ENCODE measurements at places on chromosomes 13 and 19.

- DNase-seq, result no peak
These were observed 502.8 kb downstream of the COG6 start for GRCh38 chr13:40158218-40158617.

DNA sequence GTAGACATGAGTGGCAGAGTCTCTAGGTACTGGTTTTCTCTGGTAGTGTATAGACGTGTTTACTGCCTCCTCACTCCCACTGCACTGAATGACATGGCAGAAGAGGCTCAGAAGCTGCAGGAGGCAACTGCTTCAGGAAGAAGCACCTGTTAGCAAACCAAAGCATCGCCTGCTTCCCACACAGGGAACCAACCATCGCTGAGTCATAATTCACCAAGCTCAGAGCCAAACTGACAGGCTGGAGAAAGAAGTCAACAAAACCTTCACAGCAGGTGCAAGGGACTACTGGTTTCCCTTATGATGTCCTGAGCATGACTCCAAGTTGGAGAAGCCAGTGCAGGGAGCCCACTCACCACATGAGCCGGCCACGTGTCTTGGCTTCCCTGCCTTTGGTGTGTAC is 69.8 kb downstream of the KCTD12 start:
- DNase-seq, result no peak

- DNase-seq, result no peak
These were observed 2.7 kb downstream of the NBEA start for GRCh38 chr13:34944751-34945150.

DNA sequence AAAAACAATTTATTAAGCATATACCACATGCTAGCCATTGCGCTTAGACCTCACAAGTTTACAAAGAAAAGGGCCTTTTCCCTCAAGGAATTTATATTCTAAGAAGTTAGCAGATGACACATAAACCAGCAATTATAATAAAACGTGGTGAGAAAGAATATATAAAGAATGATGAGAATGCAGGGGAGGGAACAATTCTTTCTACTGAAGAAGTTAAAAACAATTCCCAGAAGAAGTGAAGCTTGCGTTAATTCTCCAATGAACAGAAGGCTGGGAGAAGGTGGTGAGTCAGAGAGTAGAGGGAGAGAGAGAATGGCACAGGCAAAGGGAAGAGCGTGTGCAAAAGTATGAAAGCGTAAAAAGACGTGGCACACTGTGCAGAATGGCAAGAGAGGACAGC is 69.5 kb upstream of the ZDHHC20 start:
- DNase-seq, result no peak

GRCh38 chr13:79392882-79393563 is 13.0 kb downstream of the RBM26 start:
- DNase-seq, result no peak

- no peak for DNase-seq
These were observed 5.3 kb upstream of the PROZ start for GRCh38 chr13:113152984-113153809.

DNA sequence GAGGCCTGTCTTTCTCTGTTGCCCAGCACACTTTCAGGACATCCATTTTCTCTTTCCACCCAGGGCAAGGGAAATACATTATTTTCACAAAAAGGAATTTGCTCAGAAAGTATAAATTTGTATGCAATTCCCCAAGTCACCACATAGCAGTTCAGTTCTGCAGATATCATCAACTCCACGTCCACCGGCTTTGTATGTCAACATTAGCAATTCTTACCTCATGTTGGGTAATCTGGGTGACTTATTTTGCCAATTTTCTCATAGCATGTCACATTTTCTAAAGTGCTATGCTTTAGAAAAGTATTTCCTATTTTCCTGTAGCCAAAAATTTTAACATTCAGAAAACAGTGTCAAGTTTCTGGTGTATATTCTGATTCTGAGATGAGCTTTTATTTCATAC is 501.8 kb downstream of the EFNB2 start:
- DNase-seq, result no peak

GRCh38 chr19:48963371-48964204 is 1.5 kb upstream of the FTL start:
- no peak for DNase-seq

DNA sequence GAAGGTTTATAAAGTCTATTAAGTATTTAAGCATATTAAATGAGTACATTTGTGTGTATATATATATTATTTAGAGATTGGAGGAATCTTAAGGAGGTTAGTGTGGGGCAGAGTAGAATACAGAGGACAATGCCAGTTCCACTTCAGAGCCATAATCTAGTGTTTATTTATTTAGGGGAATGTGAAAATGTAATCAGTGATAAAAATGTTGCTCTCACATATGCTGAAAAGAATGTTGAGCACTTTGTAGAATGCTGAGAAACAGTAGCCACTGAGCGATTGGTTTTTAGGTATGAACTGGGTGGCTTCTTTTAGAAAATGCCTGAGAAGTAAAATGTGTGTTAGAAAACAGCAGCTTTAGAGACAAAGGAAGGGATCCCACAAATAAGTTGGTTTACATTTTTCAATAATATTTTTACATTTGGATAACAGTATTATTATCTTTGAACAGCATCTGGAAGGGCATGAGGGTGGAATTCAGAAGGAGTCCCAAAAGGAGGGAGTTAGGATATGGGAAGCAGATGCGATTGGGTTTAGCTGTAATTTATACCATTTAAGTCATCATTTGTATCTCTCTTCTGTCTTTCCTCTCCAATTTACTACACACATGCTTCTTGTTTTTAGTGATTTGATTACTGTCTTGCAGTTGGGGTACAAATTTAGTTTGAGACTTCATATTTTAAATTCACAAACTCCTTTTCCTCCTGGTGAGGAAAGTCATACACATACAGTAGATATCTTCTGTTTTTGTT is 68.6 kb downstream of the NDFIP2 start:
- DNase-seq, result no peak

GRCh38 chr13:30865123-30866049 is 40.7 kb upstream of the MEDAG start:
- DNase-seq, result peak; percentile 30

DNA sequence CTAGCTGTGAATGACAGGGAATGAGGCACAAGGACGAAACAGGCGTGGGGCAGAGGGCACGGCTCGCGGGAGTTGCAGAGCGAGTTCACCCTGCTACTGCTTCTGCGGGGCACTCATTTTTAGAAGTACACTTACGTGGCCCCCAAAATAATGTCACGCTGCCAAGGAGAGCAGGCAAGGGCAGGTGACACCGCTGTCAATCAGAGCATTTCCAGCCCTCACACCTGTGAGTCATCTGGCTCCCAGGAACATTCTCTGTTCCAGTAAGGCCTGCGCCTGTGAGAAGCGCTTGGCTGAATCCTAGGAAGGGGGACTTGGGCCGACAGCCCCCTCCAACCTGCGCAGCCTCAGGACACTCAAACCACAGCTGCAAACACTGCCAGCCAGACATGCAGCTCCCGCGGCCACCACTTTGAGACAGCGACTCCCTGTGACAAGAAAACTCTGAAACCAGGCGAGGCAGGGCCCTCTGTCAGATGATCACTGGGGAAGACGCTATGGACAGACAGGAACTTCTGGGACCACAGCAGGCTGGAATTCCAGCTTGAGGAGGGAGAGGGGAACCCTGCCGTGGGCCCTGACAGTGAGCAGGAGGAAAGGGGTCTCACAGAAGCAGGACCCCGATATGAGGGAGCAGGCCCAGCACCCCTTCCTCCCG is 12.7 kb downstream of the DOT1L start:
- no peak for DNase-seq

- peak; percentile 75 for DNase-seq
These were observed 326.1 kb upstream of the SLITRK1 start for GRCh38 chr13:84208246-84208910.

- DNase-seq, result no peak
These were observed 467 bp downstream of the LAMP1 start for GRCh38 chr13:113297370-113298042.

- no peak for DNase-seq
These were observed 82.5 kb downstream of the MAP4K1 start for GRCh38 chr19:38535212-38535611.

DNA sequence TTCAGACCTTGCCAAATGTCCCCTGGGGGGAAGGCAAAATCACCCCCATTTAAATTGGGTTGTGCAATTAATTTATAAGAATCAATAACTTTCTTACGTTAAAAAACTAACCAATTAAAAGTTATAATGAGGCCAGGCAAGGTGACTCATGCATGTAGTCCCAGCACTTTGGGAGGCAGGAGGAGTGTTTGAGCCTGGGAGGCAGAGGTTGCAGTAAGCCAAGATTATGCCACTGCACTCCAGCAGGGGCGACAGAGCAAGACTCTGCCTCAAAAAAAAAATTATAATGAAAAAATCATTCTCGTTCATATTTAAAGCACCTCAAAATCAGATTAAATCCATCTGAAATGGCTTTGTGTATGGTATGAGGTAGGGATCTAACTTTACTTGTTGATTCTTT is 18.4 kb upstream of the SIGLEC14 start:
- DNase-seq, result no peak

DNA sequence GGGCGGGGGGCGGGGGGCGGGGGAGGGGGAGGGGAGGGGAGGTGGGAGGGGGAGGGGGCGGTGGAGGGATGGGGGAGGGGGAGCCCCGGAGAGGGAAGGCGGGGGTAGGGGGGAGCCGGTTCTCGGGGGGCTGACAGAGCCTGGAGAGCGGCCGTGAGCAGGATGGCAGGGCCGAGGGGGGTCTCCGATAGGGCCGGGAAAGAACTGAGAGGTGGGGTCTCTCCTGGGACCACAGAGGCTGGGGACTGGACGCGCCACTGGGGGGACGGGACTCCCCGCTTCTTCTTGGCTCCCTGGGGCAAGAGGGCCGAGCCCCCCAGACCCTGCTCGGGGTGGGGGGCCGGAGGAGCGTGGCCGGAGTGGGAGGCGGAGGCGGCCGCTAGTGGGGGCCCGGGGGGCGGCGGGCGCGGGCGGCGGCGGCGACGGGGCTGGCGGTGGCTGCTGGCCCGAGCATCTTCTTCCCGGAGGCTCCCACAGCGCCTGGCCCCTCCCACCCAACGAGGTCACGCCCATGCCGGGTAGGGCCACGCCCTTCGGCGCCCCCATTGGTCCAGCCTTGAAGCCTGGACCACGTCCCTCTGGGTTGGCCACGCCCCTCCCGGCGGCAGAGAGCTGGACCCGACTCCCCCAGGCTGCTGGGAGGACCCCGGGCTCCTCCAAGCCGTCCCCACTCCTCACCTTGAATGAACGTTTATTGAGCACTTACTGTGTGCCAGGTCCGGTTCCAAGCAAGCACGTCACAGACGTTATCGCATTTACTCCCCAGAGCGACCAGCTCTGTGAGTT is at the start of gene NOVA2:
TSS of gene NOVA2 (minus strand) at position 313 of the 786 bp plus-strand sequence. CDS start 514 bp downstream, outside the sequence.
- DNase-seq, result no peak

DNA sequence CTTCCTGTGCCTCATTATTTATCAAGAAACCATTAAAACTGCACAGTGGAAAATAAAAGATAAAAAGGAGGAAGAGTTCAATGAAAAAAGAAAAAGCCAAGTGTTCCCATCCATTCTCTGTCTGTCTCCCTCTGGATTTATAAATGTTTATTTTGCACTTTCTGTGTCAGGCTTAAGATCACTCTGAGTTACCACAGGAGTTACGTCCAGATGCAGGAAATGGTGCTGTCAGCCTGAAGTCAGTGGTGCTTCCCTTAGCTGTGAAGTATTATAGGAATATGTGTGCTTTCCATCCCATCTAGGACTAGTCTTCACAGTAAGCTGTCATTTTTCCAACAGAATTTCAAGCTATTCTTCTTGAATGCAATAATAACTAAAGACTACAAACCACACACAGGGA is 420.2 kb downstream of the KCTD12 start:
- DNase-seq, result no peak

DNA sequence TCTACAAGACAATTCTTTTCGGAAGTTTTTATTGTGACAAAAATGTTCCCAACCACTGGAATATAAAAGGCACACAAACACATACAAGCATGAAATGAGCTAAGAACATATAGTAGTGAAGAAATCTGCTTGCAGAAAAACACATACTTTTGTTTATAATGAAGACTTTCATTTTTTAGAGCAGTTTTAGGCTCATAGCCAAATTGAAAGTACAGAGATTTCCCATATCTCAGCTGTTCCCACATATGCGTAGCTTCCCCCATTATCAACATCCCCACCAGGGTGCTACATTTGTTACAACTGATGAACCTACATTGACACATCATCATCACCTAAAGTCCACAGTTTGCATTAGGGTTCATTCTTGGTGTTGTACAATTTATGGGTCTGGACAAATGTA is 249.4 kb downstream of the KCTD12 start:
- no peak for DNase-seq

DNA sequence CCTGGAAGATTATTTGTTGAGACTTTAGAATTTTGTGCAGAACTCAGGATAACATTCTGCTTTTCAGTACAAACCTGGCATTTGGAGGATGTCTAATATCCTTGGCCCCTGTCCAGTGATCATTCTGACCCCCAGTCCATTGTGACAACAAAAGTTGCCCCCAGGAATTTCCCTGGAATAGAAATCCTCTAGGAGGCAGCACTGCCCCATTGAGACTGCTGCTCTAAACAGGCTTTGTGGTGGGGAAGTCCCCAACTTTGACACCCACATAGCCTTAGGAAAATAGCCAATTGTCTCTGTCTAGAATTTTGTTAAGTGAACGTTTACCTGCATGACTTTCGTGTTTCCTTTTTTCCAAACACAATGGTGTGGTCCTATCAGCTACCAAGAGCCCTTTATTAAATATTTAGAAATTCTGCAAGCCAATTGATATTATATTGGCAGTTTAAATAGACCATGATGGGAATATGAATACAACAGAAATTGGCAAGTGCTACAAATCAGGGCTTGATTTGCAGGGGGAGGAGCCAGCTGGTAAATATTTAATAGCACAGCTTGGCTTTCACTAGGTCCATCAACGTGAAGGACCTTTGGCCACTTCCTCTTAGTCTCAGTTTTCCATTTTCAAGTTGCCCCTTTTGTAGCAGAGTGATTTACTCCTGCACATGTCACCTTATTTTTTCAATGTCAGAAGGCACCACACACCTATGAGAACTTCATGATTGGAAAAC is 451.7 kb downstream of the EFNB2 start:
- no peak for DNase-seq

DNA sequence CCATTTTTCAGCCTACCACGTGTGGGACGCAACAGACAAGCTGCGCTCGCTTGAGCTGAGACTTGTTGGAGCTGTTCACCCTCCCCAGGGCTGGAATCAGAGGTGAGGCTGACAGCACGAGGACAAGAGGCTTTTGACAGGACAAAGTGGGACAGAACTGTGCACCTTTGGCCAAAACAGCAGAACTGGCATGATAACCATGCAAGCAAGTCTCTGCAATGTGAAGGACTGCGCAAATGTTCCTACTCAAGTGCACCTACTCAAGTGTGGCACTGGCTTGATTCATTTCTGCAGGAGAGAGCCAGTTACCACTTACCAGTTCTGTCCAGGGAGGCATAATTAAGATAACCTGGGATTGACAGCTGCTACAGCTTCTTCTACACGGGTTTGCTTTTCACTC is 62.2 kb upstream of the TM9SF2 start:
- DNase-seq, result no peak

DNA sequence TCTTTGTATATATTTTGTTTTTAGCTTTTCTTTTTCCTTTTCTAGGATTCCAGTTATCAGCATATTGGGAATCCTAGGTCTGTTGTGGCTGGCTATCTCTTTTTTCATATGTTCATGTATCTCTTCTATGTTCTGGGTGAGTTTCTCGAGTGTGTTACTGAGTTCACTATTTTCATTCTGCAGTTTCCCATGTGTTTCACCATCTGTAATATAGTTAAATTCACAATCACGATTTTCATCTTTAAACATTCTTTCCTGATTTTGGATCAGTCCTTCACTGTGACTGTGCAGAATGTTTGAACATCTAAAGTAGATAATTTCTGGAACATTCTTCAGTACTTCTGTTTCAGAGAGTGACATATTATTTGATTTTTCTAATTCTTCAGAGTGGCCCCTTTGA is 862.1 kb downstream of the OLFM4 start:
- DNase-seq, result no peak
